ENCODE measurements at places on chromosomes 4 and X. TPM values are rescaled to one million over a fixed set of nuclear protein-coding genes. Genes with fewer than 3 reads are reported as not detected.

Gene USP53
- total RNA-seq, result 20.4 TPM

- no peak for DNase-seq
- no peak overlapping the region for H3K4me3 ChIP-seq
- no peaks in the 10 kb centered on the region for H3K27me3 ChIP-seq
- no peaks in the 10 kb centered on the region for H3K4me1 ChIP-seq
- no peaks in the 10 kb centered on the region for H3K36me3 ChIP-seq
Observed at GRCh38 chr4:89221167-89221867, 86.3 kb downstream of the GPRIN3 start.

Gene SSX7
- not detected for total RNA-seq

GRCh38 chr4:41752081-41752836, 3.7 kb upstream of the PHOX2B start:
- no peak overlapping the region for H3K27ac ChIP-seq
- H3K4me3 ChIP-seq, result no peak overlapping the region
- no peaks in the 10 kb centered on the region for H3K4me1 ChIP-seq
- no peak for DNase-seq
- H3K36me3 ChIP-seq, result no peaks in the 10 kb centered on the region

GRCh38 chr4:93648258-93648657, 180.3 kb upstream of the ATOH1 start:
- DNase-seq, result no peak
- no peaks in the 10 kb centered on the region for H3K36me3 ChIP-seq
- H3K4me3 ChIP-seq, result no peak overlapping the region
- no peak overlapping the region for H3K27ac ChIP-seq

GRCh38 chrX:131399678-131400428, 110.7 kb upstream of the IGSF1 start:
- H3K27me3 ChIP-seq, result no peaks in the 10 kb centered on the region
- H3K27ac ChIP-seq, result no peak overlapping the region
- no peaks in the 10 kb centered on the region for H3K36me3 ChIP-seq
- H3K4me1 ChIP-seq, result no peaks in the 10 kb centered on the region

GRCh38 chrX:30655991-30656390, 2.8 kb downstream of the GK start:
- peaks cover 2% of the 10 kb centered on the region for H3K36me3 ChIP-seq
- DNase-seq, result no peak
- H3K27ac ChIP-seq, result no peak overlapping the region
- H3K27me3 ChIP-seq, result no peaks in the 10 kb centered on the region

GRCh38 chr4:150769248-150769647, 187.3 kb downstream of the MAB21L2 start:
- no peaks in the 10 kb centered on the region for H3K27me3 ChIP-seq
- no peak overlapping the region for H3K27ac ChIP-seq
- peaks cover 15% of the 10 kb centered on the region for H3K36me3 ChIP-seq
- no peak overlapping the region for H3K4me3 ChIP-seq

Gene NR0B1
- total RNA-seq, result not detected

DNA sequence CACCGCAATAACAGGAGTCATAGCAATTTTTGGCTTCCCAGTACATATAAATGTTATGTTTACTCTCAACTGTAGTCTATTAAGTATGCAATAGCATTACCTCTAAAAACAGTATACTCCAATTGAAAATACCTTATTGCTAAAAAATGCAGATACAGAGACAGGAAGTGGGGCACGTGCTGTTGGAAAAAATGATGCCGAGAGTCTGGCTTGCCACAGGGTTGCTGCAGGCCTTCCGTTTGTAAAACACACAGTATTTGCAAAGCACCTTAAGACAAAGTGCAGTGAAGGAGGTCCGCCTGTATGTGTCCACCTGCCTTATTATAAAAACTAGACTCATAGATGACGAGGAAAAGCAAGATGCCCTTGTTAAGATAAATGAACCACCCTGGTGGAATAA, 23.5 kb downstream of the CD99 start:
- peaks cover 55% of the 10 kb centered on the region for H3K36me3 ChIP-seq
- H3K4me1 ChIP-seq, result peaks cover 24% of the 10 kb centered on the region
- no peaks in the 10 kb centered on the region for H3K27me3 ChIP-seq
- no peak overlapping the region for H3K4me3 ChIP-seq
- no peak overlapping the region for H3K27ac ChIP-seq
- no peak for DNase-seq

DNA sequence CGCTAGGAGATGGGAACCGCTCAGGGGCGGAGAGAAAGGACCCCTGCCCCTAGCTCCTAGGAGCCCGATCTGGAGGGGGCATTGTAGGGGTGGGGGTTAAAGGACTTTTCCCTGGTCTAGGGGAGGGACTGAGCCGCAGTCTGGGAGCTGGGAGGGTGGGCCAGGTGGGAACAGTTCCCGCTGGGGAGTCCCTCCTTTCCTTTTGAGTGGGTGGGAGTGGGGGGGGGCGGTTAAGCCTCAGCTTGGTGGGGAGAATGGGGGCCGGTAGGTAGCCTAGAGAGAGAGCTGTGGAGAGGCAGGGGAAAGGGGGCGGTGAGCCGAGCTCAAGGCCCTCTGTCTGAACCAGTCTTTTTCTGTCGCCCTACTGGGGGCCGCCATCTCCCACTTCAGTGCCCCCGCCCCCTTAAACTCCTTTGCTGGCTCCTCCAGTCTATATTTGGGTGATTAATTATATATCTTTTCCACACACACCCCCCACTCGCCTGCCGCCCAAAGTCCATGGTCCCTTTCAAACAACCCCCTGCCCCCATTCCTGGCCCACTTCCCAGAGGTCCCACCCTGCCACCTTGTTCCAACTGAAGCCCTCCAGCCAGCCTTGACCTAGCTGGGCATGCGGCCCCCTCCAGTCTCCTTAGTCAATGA, 822 bp downstream of the ZNF275 start:
- peak overlapping the region; percentile 18 for H3K27ac ChIP-seq
- peaks cover 20% of the 10 kb centered on the region for H3K36me3 ChIP-seq
- no peak for DNase-seq
- H3K27me3 ChIP-seq, result no peaks in the 10 kb centered on the region

GRCh38 chr4:169254546-169254983, 16.2 kb downstream of the SH3RF1 start:
- no peak overlapping the region for H3K4me3 ChIP-seq
- H3K4me1 ChIP-seq, result peaks cover under 1% of the 10 kb centered on the region
- H3K36me3 ChIP-seq, result no peaks in the 10 kb centered on the region
- no peak for DNase-seq

DNA sequence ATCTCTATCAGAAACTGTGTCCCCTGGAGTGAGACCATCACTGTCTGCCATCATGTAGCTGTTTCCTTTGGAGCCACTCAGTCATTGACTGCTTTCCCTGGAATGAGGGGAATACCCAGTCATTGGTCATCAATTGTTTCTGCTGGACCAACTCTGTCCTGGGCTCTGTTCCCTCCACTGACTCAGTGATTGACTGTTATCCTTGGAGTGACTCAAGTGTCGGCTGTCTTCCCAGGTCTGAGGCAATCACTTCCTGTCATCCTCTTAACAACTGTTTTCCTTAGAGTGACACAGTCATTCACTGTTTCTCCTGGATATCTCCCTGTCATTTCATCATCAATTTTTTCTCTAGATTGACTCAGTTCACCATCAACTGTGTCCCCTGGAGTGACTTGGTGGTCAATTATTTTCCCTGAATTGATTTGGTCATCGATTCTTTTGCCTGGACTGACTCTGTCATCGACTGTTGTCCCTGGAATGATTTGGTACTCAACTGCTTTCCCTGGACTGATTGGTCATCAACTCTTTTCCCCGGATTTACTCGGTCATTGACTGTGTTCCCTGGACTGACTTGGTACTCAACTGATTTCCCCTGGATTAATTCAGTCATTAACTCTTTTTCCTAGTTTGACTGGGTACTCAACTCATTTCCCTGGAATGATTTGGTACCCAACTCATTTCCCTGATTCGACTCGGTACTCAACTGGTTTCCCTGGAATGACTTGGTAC, 327.9 kb upstream of the VCX start:
- H3K4me1 ChIP-seq, result no peaks in the 10 kb centered on the region
- H3K27ac ChIP-seq, result no peak overlapping the region
- DNase-seq, result no peak
- no peak overlapping the region for H3K4me3 ChIP-seq
- no peaks in the 10 kb centered on the region for H3K36me3 ChIP-seq

- H3K36me3 ChIP-seq, result no peaks in the 10 kb centered on the region
- no peaks in the 10 kb centered on the region for H3K27me3 ChIP-seq
- DNase-seq, result no peak
- no peaks in the 10 kb centered on the region for H3K4me1 ChIP-seq
- no peak overlapping the region for H3K27ac ChIP-seq
- no peak overlapping the region for H3K4me3 ChIP-seq
Observed at GRCh38 chr4:8709050-8709728, 116.6 kb downstream of the CPZ start.

- H3K4me3 ChIP-seq, result no peak overlapping the region
- H3K4me1 ChIP-seq, result no peaks in the 10 kb centered on the region
- H3K36me3 ChIP-seq, result no peaks in the 10 kb centered on the region
- no peak for DNase-seq
- no peaks in the 10 kb centered on the region for H3K27me3 ChIP-seq
- no peak overlapping the region for H3K27ac ChIP-seq
Observed at GRCh38 chr4:19857380-19857779, 394.3 kb upstream of the SLIT2 start.

- H3K27me3 ChIP-seq, result no peaks in the 10 kb centered on the region
- H3K36me3 ChIP-seq, result peaks cover 25% of the 10 kb centered on the region
- no peak overlapping the region for H3K4me3 ChIP-seq
- no peak for DNase-seq
Observed at GRCh38 chrX:56783450-56783831, 54.4 kb downstream of the NBDY start.
